ENCODE measurements at places on chromosomes 11 and 22.

GRCh38 chr11:130765951-130766649 is 150.2 kb downstream of the SNX19 start:
- DNase-seq, result no peak

DNA sequence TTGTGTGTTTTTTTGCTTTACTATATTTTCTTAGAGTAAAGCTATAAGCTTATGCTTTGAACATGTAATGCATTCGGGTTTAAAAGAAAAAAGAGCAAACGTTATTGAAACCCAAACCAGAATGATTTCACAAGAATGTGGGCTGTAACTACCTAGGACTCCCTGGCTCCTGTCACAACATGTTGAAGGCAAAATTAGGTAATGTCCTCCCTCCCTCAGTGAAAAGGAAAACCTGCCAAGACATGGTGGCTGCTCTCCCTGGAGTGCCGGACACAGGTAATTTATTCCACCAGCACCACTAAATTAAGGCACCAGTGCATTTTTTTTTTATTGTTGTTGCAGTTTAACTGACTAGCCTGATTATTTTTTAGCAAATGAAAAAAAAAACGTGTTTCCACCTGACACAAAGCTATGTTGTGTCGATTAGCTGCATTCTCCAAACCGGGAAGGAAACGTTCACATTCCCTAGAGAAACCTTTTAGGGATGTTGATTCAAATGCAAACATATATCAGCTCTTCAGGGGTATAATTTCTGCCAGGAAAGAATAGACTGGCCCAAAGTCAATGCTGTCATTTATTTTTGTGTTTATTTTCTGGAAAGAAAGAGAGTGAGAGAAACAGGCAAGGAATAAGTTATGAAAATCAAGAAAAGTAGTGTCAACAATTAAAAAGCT is 134.6 kb downstream of the CCDC34 start:
- no peak for DNase-seq

GRCh38 chr22:29197096-29197495 is 8.6 kb upstream of the EMID1 start:
- DNase-seq, result no peak

- no peak for DNase-seq
Measured at GRCh38 chr22:46878191-46878948, 115.9 kb downstream of the TBC1D22A start.

- DNase-seq, result no peak
Measured at GRCh38 chr11:42170601-42171000, 711.1 kb upstream of the LRRC4C start.

DNA sequence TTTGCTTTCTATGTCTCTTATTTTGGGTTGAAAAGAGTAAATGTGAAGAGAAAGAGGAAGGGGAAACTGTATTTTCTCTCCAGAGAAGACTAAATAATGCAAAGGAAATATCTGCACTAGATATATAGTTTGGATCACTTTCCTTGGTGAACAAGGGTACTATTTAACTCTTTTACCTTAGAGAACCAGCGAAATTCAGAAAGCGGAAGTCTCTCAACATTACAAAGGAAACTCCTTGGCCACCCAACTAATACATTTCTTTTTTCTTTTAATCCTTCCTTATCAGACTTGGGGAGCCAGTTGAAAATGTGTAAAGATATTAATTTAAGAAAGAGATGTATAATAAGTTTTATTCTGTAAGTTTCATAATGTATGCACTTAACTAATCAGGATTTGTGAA is 64.2 kb downstream of the SESN3 start:
- DNase-seq, result no peak

- peak; percentile 86 for DNase-seq
Measured at GRCh38 chr11:118198370-118198769, 21.9 kb upstream of the SCN2B start.

GRCh38 chr11:64690235-64690634 is 32.8 kb downstream of the NRXN2 start:
- peak; percentile 44 for DNase-seq

GRCh38 chr11:124935548-124936514 is at the start of gene HEPACAM:
HEPACAM (minus strand) TSS chr11:124936047; CDS start chr11:124936006, 41 bp downstream.
- DNase-seq, result no peak
